ENCODE measurements at places on chromosomes 1 and 21.

GRCh38 chr1:152022474-152022873, 14.3 kb downstream of the S100A11 start:
- H3K36me3 ChIP-seq = no peaks in the 10 kb centered on the region
- H3K27me3 ChIP-seq = no peaks in the 10 kb centered on the region
- no peak for DNase-seq

- no peak overlapping the region for H3K4me3 ChIP-seq
- H3K36me3 ChIP-seq = no peaks in the 10 kb centered on the region
- no peak overlapping the region for H3K27ac ChIP-seq
These were observed 59.8 kb downstream of the MAB21L3 start for GRCh38 chr1:116170721-116171589.

DNA sequence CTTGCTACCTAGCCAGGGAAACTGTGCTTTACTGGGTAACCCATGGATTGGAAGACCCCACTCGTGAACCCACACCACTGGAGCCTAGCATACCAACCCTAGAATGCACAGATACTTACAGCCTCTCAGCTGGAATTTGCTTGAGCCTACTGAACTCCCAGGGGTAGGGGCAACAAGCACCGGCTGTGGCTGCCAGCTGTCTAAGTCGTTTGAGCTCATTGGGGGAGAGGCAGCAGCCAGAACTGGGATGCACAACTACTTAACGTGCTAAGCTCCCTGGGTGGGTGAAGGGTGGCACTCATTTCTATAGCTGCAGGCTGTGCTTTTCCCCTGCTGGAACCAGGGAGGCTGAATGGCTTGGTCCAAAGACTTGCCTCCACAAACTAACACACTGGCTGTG, 212.4 kb downstream of the ZNF648 start:
- H3K4me3 ChIP-seq = no peak overlapping the region
- no peaks in the 10 kb centered on the region for H3K4me1 ChIP-seq
- no peak for DNase-seq
- H3K27ac ChIP-seq = no peak overlapping the region

GRCh38 chr1:39854314-39854713, 29.0 kb downstream of the TRIT1 start:
- no peaks in the 10 kb centered on the region for H3K4me1 ChIP-seq
- no peaks in the 10 kb centered on the region for H3K27me3 ChIP-seq
- no peak for DNase-seq
- H3K36me3 ChIP-seq = peaks cover 55% of the 10 kb centered on the region
- no peak overlapping the region for H3K4me3 ChIP-seq
- H3K27ac ChIP-seq = no peak overlapping the region

GRCh38 chr1:231460614-231461013, 38.5 kb upstream of the EGLN1 start:
- no peak for DNase-seq
- no peaks in the 10 kb centered on the region for H3K36me3 ChIP-seq
- H3K27ac ChIP-seq = no peak overlapping the region
- H3K4me1 ChIP-seq = no peaks in the 10 kb centered on the region

Measured in heart left ventricle (tissue), 16 donors.